Stimulated activated CD4-positive, alpha-beta T cell treated with anti-CD3 and anti-CD28 coated beads, Interleukin-15, amount 100 ng/mL, for 1 hour (primary cell): ENCODE measurements at places on chromosomes 3 and 15.

GRCh38 chr3:55090291-55090690, 162.4 kb upstream of the LRTM1 start:
- DNase-seq, result no peak

DNA sequence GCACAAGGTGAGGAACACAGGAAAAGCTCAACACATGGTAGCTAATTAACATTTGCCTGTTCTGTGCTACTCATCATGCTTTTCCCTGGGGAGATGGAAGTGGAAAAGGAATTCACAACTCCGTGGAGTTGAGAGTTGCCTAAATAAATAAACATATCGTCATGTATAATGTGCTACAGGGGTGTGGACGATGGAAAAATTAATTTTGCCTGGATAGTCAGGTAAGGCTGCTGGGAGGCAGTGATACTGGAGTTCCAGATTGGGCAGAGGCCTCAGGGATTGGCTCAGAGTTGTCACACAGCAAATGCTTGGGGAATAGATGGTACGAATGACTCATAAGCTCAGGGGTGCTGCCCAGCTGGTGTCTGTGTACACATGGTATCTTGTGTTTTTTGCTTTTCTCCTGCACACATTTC, 3.1 kb upstream of the ABHD6 start:
- no peak for DNase-seq

DNA sequence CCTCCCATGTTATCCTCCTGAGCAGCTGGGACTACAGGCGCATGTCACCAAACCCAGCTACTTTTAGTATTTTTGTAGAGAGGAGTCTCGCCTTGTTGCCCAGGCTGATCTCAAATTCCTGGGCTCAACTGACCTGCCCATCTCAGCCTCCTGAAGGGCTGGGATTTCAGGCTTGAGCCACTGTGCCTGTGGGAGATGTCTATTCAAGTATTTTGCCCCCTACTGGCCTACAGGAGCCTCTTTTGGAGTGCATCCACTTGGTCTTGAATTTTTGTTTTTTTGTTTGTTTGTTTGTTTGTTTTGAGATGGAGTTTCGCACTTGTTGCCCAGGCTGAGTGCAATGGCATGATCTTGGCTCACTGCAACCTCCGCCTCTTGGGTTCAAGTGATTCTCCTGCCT, 3.2 kb upstream of the DHX30 start:
- no peak for DNase-seq

GRCh38 chr15:23397779-23398178, 43.2 kb downstream of the GOLGA8S start:
- DNase-seq, result no peak

DNA sequence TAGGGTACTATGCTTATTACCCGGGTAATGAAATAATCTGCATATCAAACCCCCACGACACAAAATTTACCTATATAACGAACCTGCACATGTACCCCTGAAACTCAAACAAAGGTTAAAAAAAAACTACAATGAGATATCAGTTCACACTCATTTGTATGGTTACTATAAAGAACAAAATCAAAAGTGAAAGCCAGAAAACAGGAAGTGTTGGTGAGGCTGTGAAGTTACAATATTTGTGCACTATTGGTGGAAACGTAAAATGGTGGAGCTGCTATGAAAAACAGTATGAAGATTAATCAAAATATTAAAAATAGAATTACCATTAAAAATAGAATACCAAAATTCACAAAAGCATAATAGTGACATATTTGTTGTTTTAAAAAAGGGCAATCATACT, 128.9 kb downstream of the ZIC1 start:
- no peak for DNase-seq

DNA sequence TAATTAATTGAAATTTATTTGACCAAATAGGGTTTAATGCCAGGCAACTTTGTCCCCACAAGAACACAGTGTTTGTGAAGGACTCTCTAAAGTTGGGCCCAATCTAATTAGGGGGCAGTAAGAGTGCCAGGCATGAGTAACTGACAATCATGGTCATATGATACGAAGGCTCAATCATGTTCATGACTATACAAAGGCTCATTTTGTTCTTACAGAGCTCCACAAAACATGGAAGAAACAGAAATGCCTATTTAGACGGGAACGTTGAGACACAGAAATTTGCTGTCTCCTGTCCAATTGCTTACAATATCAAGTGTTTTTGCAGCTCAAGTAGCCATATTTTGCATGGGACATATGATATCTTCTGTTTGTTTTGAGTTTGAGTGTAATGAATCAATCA, 391.1 kb downstream of the SI start:
- no peak for DNase-seq

DNA sequence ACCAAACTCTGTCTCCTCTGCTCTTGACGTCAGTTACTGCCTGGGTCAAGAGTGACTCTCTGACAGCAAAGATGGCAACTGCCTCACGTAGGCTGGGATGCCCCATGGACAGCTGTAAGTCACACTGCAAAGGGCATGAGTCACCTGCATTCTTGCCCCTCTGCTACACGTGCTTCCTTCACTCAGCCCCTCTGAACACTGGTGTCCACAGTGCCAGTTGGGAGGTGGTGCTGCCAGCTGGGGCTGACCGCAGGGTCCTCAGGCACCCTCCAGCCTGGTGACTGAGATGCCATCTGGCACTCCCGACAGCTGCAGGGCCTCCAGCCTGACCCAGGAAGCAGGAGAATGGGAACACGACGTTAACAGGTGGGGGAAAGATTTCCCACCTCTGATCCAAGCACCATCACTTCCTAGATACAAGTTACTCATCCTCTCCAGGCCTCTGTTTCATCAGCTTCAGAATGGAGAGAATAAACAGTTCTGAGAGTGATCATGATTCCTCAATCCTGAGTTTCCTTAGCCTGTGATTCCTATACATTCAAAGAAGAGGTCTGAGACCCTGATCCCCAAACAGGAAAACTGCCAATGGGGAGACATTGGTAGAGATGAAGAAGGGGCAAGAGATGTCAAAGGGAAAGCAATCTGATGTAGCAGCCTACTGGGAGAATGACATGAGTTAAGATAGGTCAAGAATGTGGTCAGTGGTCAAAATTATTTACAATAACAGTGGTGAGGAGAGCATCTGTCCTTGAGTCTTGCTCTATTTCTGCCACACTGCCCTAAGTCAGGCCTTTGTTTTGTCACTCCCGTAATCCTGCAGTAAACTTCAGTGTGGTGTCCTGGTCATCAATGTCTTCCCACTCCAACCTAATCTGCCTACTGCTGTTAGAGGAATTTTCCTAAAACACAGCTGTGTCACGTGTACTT, 86.1 kb upstream of the BCL6 start:
- DNase-seq, result no peak

GRCh38 chr15:57562196-57562769, 29.4 kb upstream of the MYZAP start:
- DNase-seq, result no peak

DNA sequence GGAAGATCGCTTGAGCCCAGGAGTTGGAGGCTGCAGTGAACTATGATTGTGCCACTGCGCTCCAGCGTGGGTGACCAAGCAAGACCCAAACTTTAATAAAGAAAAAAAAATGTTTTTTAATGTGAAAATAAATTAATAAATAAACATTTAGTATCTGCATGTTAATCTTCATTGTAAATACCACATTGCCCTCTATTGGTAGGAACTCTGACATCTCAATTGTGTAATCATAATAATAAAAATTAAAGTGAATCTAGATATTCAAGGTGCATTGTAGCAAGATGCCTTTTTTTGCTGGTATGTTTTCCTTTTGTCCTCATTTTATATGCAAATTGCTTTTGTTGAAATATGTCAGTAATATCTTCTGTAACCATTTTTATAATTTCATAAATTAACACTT, 95.0 kb upstream of the LIMD1 start:
- no peak for DNase-seq

- DNase-seq, result no peak
These were observed 41.3 kb downstream of the ANKRD28 start for GRCh38 chr3:15756505-15756904.

- no peak for DNase-seq
These were observed 335.8 kb downstream of the MECOM start for GRCh38 chr3:169327546-169328356.

DNA sequence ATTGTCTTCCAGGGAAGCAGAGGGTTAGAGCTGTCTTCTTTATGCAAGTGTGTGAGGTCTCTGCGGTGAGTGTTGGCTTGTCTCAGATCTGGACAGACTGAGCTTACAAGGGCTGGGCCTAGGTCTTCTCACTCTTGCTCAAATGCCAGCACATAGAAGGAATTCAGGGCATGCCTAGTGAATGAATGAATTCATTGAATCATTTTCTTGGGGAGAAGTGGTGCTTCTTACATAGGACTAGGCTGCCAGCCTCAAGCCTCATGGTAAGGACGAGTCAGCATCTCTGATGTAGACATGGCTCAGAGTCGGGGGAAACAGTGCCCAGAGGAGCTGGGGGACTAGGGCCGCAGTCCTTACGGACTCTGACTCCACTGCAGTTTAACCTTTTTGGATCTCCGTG, 17.2 kb downstream of the MKRN2 start:
- DNase-seq, result no peak

GRCh38 chr3:108239082-108239481, 16.9 kb upstream of the IFT57 start:
- DNase-seq, result no peak
